ENCODE measurements at places on chromosomes 4 and X.

GRCh38 chr4:19300213-19300612 lies 951.5 kb upstream of the SLIT2 start:
- no peak for DNase-seq

DNA sequence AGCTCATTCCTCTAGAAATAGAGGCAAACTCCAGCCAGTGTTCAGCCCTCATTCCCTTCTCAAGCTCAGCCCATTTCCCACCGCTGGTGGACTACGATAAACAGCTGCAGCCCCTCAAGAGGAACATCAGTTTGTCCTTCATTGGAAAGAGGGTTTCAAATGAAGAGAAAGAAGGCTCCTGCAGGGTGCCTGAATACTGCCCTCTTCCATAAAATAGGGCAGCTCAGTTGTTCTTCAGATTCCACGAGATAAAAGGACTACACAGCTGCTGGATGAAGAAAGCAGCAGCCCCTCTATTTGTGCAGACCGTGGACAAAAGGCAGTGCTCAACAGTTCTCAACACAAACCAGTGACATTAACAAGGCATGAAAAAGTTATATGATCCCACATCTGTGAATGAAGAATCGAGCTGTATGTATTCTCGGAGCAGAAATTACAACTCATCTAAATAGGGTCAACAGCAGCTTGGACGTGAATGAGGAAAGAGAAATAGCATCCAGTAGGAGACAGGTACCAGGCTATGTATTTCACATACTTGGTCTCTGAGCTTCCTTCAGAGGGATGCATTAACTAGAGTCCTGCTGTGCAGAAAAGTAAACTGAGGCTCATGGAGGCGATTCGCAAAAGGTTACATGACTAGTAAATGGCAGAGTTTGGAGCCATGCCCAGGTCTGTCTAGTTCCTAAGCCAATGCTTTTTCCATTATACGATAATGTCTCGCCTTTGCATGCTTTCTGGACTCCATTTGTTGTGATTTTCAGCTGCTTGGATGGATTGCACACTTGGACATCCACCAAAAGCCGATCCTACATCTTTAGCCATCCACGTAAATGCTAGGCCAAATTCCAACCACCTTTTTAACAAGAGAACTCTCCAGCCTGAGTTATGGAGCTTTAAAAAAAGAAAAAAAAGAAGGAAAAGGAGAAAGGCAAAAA lies 301.2 kb upstream of the PPARGC1A start:
- no peak for DNase-seq

GRCh38 chr4:73832651-73833237 lies 3.7 kb upstream of the CXCL6 start:
- no peak for DNase-seq

DNA sequence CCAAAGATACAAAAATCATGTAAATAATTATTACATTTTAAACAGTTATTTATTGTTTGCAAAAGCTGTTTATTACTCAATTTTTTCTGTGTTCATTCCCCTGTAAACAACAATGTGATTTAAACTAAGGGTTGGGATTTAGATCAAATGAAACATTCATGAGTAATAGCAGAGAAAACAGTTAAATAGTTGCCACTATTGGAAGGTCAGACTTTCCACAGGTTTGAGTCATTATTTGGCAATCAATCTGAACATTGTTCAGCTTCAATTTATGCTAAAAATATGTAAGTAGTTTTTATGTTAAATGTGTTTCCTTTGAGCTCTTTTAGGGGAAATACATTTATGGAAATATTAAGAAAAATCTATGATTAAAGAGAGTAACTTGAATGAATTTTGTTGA lies 144.9 kb downstream of the STIM2 start:
- DNase-seq = no peak

- DNase-seq = no peak
Observed at GRCh38 chr4:74418063-74418670, 26.8 kb upstream of the AREG start.

- peak; percentile 2 for DNase-seq
Observed at GRCh38 chr4:59655996-59656395, 1544.1 kb upstream of the ADGRL3 start.

DNA sequence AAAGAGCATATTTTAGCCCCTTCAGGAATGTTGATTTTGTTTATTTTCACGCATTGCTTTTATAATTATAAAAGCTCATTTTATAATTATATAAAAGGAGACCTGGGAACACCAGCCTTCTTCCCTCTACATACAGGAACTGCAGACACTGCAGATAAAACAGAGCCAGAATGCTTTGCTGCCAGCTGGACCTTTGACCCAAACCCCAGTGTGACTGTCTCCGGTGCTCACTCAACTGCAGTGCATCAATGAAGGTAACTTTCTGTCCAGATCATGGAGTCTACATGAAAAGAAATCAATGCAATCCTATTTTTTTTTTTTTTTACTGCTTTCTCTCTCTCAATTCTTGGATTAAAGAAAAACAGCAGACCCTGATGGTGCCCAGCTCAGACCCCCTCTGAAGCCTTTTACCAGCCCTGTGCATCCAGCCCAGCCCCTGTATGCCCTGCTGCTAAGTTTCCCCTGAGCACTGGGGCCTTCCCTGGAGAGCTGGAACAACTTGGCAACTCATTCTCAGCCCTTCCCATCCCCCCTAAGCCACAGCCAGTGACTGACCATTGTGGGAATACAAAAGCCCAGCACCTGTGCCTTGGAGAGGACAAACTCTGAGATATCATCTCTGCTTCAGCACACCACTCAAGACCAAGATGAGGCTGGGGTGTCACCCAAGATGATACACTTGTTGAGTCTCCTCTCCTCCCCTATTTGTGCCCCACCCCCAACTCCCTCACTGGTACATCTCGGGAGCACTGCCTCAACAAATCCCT lies 182.1 kb downstream of the EVC2 start:
- no peak for DNase-seq

Data from H54 (cell line).